Activated CD4-positive, alpha-beta T cell treated with anti-CD3 and anti-CD28 coated beads, Interleukin-2, amount 50 U/mL, for 48 hours (primary cell): ENCODE measurements at places on chromosomes 2 and 18.
A peak's percentile ranks its signal among the peaks of the same experiment; 100 is the strongest.

- no peak for DNase-seq
Measured at GRCh38 chr2:163157891-163158496, 319.4 kb upstream of the KCNH7 start.

DNA sequence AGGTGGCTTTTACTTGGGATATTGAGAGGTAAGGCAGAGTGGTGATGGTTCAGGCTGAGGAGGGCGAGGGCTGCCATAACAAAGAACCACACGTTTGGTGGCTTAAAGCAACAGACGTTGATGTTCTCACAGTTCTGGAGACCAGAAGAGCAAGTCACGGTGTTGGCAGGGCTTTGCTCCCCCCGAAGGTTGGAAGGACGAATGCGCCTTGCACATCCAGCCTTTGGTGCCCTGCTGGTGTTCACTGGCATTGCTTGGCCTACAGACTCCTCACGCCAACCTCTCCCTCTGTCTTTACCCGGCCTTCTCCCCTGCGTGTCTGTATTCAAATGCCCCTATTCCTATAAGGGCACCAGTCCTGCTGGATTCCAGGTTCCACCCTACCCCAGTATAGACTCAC lies 125.4 kb downstream of the TPO start:
- DNase-seq, result peak; percentile 11

DNA sequence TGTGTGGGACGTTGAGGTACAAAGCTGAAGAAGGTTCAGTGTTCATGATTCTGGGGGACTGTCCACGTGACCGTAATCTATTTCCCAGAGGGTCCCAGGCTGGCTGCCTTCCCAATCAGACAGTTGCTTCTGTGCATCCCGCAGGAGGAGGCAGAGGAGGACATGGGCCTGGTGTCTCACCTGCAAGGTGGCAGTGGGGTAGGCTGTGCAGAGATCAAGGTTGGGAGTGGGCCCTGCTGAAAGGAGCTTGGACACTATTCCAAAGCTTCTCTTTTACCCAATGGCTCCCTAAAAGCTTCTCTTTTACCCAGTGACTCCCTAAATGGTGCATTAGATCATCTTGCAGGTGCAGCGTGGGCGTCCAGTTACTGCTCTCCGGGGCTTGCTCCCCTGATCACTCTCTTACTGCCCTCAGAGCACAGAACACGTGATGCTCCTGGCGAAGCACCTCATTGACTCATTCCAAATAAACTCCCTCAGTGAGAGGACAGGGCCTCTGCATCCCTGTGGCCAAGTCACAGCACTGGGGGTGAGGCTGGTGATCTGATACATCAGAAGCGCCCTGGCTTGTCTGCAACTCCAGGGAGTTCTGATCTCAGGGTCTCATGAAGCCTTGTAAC lies 41.5 kb downstream of the RNF144A start:
- no peak for DNase-seq

- peak; percentile 49 for DNase-seq
Measured at GRCh38 chr2:168773719-168774521, 28.5 kb upstream of the NOSTRIN start.

GRCh38 chr2:235264121-235264493 lies 229.7 kb upstream of the AGAP1 start:
- DNase-seq, result no peak
